ENCODE measurements at places on chromosomes 1 and 21. TPM values are rescaled to one million over a fixed set of nuclear protein-coding genes. Genes with fewer than 3 reads are reported as not detected.

ALX3 gene
- not detected for total RNA-seq

TCP10L gene
- 0.63 TPM for total RNA-seq

SERTAD4 gene
- not detected for total RNA-seq

AVPR1B gene
- total RNA-seq: not detected

COQ8A gene
- 25.3 TPM for total RNA-seq

GRCh38 chr1:228366866-228367741 is 39.5 kb downstream of the TRIM11 start:
- H3K4me1 ChIP-seq: no peaks in the 10 kb centered on the region
- no peak for DNase-seq

DNA sequence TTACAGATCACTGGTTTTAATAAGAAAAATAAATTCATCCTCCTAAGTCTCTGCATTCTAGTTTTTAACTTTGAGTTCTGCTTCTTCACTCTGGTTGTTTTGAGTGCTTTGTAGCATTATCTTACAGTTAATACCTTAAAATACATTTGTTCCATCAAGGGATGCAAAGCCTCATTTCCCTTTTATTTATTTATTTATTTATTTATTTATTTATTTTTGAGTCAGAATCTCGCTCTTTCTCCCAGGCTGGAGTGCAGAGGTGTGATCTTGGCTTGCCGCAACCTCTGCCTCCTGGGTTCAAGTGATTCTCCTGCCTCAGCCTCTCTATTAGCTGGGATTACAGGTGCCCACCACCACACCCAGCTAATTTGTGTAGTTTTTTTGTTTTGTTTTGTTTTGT is 147.8 kb downstream of the ZNF326 start:
- no peak for DNase-seq
- no peak overlapping the region for H3K4me3 ChIP-seq
- no peaks in the 10 kb centered on the region for H3K36me3 ChIP-seq
- no peaks in the 10 kb centered on the region for H3K4me1 ChIP-seq
- no peak overlapping the region for H3K27ac ChIP-seq

- no peak for DNase-seq
- no peak overlapping the region for H3K4me3 ChIP-seq
- no peaks in the 10 kb centered on the region for H3K4me1 ChIP-seq
- H3K36me3 ChIP-seq: no peaks in the 10 kb centered on the region
These were observed 12.3 kb downstream of the RYR2 start for GRCh38 chr1:237054313-237054712.

GRCh38 chr1:89035080-89035479 is 12.4 kb upstream of the GBP3 start:
- H3K4me3 ChIP-seq: no peak overlapping the region
- H3K27ac ChIP-seq: no peak overlapping the region
- H3K36me3 ChIP-seq: peaks cover 25% of the 10 kb centered on the region

DNA sequence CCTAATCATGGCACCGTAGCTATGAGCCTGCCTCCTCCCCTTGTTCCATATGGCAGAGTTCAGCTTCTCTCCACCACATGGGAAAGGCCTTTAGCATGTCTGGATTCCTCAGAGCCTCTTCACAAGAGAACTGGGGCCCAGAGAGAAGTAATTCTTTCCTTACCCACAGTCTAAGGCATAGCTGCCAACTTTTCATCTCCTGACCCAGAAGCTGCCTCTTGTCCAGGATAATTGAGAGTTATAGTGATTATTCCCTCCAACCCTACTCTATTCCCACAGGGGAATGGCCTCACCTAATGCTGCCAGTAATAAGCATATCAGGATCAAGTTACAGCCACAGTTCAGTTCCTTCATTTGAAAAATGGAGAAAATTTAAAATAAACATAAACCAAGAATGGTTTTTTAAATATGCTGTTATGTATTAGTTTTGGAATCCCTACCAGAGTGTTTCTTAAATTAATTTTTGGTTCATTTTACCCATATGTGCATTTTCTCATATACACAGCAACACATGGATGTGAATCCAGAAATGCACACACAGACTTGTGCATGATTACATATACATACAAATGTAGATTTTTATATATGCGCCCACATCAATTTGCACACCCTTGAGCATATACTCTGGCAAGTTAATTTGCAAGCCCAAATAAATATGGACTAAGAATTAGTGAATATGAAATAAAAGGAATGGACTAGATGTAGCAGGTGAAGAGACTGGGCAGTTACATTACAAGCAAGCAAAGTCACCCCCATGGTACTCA is 63.9 kb upstream of the WARS2 start:
- H3K4me3 ChIP-seq: no peak overlapping the region
- H3K36me3 ChIP-seq: peaks cover 16% of the 10 kb centered on the region
- no peaks in the 10 kb centered on the region for H3K4me1 ChIP-seq
- no peaks in the 10 kb centered on the region for H3K27me3 ChIP-seq
- H3K27ac ChIP-seq: no peak overlapping the region

GRCh38 chr1:215900684-215901083 is 333.6 kb downstream of the KCTD3 start:
- no peaks in the 10 kb centered on the region for H3K4me1 ChIP-seq
- H3K27me3 ChIP-seq: no peaks in the 10 kb centered on the region

- peaks cover 71% of the 10 kb centered on the region for H3K4me1 ChIP-seq
- peaks cover 53% of the 10 kb centered on the region for H3K36me3 ChIP-seq
- peak overlapping the region; percentile 76 for H3K4me3 ChIP-seq
These were observed 63.2 kb downstream of the CD247 start for GRCh38 chr1:167454894-167455785.

- H3K36me3 ChIP-seq: no peaks in the 10 kb centered on the region
- no peak for DNase-seq
- no peak overlapping the region for H3K27ac ChIP-seq
- H3K4me1 ChIP-seq: no peaks in the 10 kb centered on the region
- peaks cover 2% of the 10 kb centered on the region for H3K27me3 ChIP-seq
- H3K4me3 ChIP-seq: no peak overlapping the region
These were observed 175.5 kb downstream of the ACTL8 start for GRCh38 chr1:17930635-17931034.

GRCh38 chr1:226873771-226874578 is 3.6 kb downstream of the PSEN2 start:
- peaks cover 13% of the 10 kb centered on the region for H3K27me3 ChIP-seq
- no peaks in the 10 kb centered on the region for H3K36me3 ChIP-seq
- DNase-seq: no peak
- no peak overlapping the region for H3K4me3 ChIP-seq

GRCh38 chr1:7263021-7263960 is 478.0 kb downstream of the CAMTA1 start:
- peaks cover 12% of the 10 kb centered on the region for H3K27me3 ChIP-seq
- H3K4me3 ChIP-seq: no peak overlapping the region
- no peaks in the 10 kb centered on the region for H3K4me1 ChIP-seq

DNA sequence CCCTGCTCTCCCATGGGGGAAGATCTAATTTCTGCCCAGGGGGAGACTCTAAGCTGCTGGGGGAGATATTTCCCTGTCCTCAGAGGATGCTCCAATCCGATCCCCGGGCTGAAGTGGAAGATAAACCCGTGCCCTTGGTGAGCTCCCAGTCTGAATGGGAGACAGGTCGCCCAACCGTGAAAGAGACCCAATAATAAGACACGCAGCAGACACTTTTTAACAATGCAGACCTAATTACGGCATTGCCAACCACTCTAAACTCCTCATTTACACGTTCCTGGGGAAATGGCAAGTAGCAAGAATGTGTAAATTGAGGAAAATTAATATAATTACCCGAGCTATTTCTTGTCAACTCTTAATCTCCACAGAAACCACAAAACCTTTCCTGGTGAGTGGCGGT is 48.7 kb upstream of the ACTL8 start:
- no peak for DNase-seq
- H3K4me1 ChIP-seq: no peaks in the 10 kb centered on the region
- no peak overlapping the region for H3K27ac ChIP-seq

GRCh38 chr1:156402331-156403020 is 33.5 kb downstream of the RHBG start:
- no peak overlapping the region for H3K27ac ChIP-seq
- peaks cover 11% of the 10 kb centered on the region for H3K27me3 ChIP-seq
- no peak for DNase-seq

DNA sequence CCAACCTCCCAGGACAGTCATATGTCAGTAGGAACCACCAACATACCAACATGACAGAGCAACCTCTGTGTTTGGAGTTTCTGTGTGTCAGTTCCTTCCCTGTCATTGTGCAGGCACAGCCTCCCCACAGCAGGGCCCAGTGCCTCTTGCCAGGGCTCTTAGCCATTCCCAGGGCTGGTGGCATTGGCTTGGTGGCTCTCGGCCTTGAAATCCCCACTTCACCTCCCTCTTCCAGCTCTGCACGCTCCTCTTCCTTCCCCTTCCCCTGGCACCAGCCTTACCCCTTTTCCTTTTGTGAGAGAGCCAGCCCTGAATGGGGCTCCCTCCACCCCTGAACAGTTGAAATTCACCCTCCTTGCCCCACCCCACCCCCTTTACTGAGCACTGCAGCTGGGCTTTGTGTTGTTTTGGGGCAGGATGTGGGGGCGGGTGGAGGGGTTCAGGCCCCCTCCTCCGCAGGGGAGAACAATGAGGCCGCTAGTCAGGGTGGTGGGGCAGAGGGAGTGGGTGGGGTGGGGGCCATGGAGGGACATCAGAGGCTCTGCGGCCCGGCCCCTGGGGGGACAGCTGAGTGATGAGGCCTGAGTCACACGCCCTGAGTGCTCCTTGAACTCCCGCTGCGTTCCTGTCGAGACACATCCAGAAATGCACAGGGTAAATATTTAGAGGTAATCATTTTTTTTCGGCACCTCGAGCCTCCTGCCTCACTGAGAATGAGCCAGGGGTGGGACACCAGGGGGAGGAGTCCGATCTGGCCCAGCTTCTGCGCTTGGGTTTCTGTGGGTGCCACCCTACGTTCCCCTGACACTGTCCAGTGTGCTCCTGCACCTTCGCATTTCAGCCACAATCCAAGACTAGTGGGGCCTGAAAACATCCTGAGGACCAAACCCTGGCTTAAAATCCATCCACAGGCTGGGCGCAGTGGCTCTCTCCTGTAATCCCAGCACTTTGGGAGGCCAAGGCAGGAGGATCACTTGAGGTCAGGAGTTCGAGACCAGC is 28.6 kb downstream of the LGR6 start:
- H3K4me1 ChIP-seq: peaks cover 5% of the 10 kb centered on the region
- no peaks in the 10 kb centered on the region for H3K36me3 ChIP-seq
- no peak for DNase-seq
- no peaks in the 10 kb centered on the region for H3K27me3 ChIP-seq

GRCh38 chr1:167066333-167067122 is 23.6 kb downstream of the GPA33 start:
- no peaks in the 10 kb centered on the region for H3K27me3 ChIP-seq
- H3K36me3 ChIP-seq: no peaks in the 10 kb centered on the region
- no peak overlapping the region for H3K27ac ChIP-seq

- DNase-seq: no peak
- H3K4me1 ChIP-seq: no peaks in the 10 kb centered on the region
- H3K27ac ChIP-seq: no peak overlapping the region
- H3K27me3 ChIP-seq: peaks cover 4% of the 10 kb centered on the region
These were observed 68.4 kb downstream of the TLR5 start for GRCh38 chr1:223074445-223075300.

DNA sequence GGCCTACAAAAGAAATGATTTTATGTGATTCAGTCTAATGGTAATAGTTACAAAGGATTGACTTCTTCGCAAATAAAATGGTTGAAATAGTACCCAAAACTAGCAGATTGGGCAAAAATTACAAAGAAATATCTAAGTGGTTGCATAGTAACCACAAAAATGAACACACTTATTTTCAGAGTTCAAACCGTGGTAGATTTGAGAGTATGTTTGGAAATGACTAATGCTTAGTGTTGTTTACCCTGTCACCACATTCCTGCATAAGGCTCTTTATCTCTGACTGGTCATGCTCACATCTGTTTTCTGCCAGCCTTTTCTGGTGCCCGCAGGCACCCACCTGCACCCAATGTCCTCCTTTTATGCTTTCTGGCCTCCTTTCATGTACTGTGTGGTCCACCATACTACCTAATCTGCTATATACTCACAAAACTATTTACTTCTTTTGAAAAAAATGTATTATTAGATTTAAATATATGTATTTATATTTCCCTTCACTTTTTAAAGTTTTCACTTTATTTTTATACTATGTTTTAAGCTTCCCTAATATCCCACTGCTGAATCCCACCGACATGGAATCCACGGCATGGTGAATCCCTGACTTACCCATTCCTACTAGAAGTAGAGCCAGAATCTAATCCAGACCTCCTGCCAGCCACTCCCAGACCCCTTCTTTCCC is 30.3 kb downstream of the PTPRC start:
- peak overlapping the region; percentile 25 for H3K4me3 ChIP-seq
- peak overlapping the region; percentile 93 for H3K27ac ChIP-seq
- H3K36me3 ChIP-seq: peaks cover 77% of the 10 kb centered on the region
- H3K4me1 ChIP-seq: peaks cover 87% of the 10 kb centered on the region
- peak; percentile 57 for DNase-seq

- peaks cover 6% of the 10 kb centered on the region for H3K36me3 ChIP-seq
- no peak overlapping the region for H3K27ac ChIP-seq
- H3K4me3 ChIP-seq: no peak overlapping the region
- H3K27me3 ChIP-seq: no peaks in the 10 kb centered on the region
These were observed 23.9 kb downstream of the TRPM2 start for GRCh38 chr21:44377201-44377921.

- H3K4me1 ChIP-seq: no peaks in the 10 kb centered on the region
- DNase-seq: no peak
- H3K4me3 ChIP-seq: no peak overlapping the region
- no peaks in the 10 kb centered on the region for H3K27me3 ChIP-seq
- H3K27ac ChIP-seq: no peak overlapping the region
These were observed 54.1 kb upstream of the BCAR3 start for GRCh38 chr1:93735722-93736121.

- H3K4me3 ChIP-seq: no peak overlapping the region
- no peak for DNase-seq
- H3K36me3 ChIP-seq: no peaks in the 10 kb centered on the region
- H3K4me1 ChIP-seq: peaks cover 14% of the 10 kb centered on the region
These were observed 34.8 kb downstream of the HSPG2 start for GRCh38 chr1:21902026-21903012.

DNA sequence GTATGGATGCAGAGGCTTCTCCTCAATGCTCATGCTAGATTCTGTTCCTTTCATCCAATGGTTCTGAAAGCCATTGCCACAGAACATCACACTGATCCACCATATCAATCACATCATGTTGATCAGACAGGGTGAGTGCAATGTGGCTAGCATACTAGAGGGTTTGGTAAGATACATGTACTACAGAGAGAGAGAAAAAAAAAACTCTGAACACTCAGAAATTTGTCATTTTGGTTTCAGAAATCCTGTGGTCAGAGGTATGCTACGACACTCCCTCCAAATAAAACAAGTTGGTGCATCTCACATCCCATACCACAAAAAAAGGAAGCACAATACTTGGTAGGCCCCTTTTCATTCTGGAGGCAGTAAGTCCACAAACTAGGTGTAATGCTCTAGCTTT is 35.4 kb downstream of the OR10J1 start:
- no peaks in the 10 kb centered on the region for H3K4me1 ChIP-seq
- H3K27me3 ChIP-seq: peaks cover 14% of the 10 kb centered on the region
- no peak overlapping the region for H3K4me3 ChIP-seq
- DNase-seq: no peak
- no peak overlapping the region for H3K27ac ChIP-seq

- no peak overlapping the region for H3K27ac ChIP-seq
- H3K4me1 ChIP-seq: no peaks in the 10 kb centered on the region
- DNase-seq: no peak
- no peaks in the 10 kb centered on the region for H3K27me3 ChIP-seq
- no peak overlapping the region for H3K4me3 ChIP-seq
These were observed 40.3 kb downstream of the PRMT2 start for GRCh38 chr21:46675595-46676280.

- DNase-seq: peak; percentile 96
- peak overlapping the region; percentile 95 for H3K27ac ChIP-seq
- H3K4me1 ChIP-seq: peaks cover 47% of the 10 kb centered on the region
- H3K27me3 ChIP-seq: no peaks in the 10 kb centered on the region
- H3K4me3 ChIP-seq: peak overlapping the region; percentile 72
These were observed 12.8 kb upstream of the CDC42 start for GRCh38 chr1:22039594-22040285.

All from activated CD8-positive, alpha-beta T cell treated with anti-CD3 and anti-CD28 coated beads for 36 hours (primary cell).